ENCODE measurements at places on chromosomes 6 and 20. TPM values are rescaled to one million over a fixed set of nuclear protein-coding genes. Genes with fewer than 3 reads are reported as not detected.

DNA sequence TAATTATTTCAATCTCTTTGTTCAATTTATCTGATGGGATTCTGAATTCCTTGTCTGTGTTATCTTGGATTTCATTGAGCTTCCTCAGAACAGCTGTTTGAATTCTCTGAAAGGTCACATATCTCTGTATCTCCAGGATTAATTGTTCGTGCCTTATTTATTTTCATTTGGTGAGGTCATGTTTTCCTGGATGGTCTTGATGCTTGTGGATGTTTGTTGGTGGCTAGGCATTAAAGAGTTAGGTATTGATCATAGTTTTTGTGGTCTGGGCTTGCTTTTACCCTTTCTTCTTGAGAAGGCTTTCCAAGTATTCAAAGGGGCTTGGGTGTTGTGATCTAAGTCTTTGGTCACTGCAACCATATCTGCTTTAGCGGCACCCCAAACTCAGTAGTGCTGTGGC lies 39.4 kb upstream of the SCP2D1 start:
- no peak for DNase-seq

DNA sequence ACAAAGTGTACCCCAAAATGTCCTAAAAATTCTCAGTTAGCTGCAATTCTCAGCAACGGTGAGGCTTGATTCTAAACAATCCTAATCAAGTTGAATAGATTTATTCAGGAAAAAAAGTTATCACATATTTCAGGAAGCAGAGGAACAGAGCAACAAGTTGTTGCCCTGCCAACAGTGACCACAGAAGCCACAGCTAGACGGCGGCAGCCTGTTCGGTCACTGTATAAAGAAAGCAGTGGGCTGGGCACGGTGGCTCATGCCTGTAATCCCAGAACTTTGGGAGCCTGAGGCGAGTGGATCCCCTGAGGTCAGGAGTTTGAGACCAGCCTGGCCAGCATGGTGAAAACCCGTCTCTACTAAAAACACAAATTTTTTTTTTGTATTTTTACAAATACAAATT lies 171.2 kb upstream of the BMP5 start:
- no peak for DNase-seq

Gene TAB2
- 110 TPM for polyA plus RNA-seq

DNA sequence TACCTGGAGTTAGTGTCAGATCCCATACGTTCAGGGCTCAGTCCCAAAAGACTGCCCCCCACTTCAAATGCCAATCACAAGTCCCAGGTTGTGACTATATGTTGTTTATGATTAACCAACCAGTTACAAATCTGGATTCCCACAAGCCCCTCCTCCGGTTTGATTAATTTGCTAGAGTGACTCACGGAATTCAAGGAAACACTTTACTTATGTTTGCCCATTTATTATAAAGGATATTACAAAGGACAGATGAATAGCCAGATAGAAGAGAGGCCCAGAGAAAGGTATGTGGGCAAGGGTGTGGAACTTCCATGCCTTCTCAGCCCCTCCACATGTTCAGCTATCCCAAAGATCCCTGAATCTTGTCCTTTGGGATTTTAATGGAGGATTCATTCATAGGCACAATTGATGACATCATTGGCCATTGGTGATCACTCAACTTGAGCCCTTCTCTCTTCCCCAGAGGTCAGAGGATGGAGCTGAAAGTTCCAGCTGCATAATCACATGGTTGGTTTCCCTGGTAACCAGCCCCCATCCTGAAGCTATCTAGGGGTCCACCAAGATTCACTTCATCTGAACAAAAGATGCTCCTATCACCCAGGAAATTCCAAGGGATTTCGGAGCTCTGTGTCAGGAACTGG lies 2.0 kb downstream of the ECT2L start:
- DNase-seq = no peak

DNA sequence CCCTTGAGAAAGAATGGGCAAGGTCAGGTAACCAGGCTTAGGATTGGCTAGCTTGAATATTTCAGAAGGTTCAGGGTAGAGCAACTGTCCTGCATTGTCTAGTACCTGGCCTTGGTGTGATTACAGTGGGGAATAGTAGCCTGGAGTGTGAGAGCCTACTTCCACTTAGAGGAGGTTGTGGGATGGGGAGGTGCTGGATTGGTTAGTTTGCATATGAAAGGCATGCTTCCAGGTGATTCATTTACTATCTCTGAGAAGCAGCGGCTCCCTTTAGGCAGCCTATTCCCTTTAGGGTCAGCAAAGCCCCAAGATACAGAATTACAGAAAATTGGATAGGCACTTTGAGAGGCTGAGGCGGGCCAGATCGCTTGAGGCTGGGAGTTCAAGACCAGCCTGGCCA lies 25.0 kb upstream of the SCGN start:
- DNase-seq = no peak

GRCh38 chr6:162443101-162443500 lies 284.5 kb downstream of the PRKN start:
- DNase-seq = peak; percentile 24

GRCh38 chr6:139265512-139266190 lies 26.1 kb downstream of the TXLNB start:
- DNase-seq = no peak

- DNase-seq = no peak
These were observed 240.2 kb downstream of the KHDC1L start for GRCh38 chr6:72984981-72985665.
